ENCODE measurements at places on chromosomes 12 and 14. TPM values are rescaled to one million over a fixed set of nuclear protein-coding genes. Genes with fewer than 3 reads are reported as not detected.

The TCL1B gene
- total RNA-seq = not detected

The NACA gene
- 1,174 TPM for total RNA-seq

The KRT74 gene
- not detected for total RNA-seq

The KRT6C gene
- not detected for total RNA-seq

The KRT85 gene
- not detected for total RNA-seq

The COL2A1 gene
- total RNA-seq = not detected

The FBXO21 gene
- total RNA-seq = 166 TPM

The EFS gene
- 0.17 TPM for total RNA-seq

The GSC gene
- total RNA-seq = not detected

The DTX1 gene
- 1.7 TPM for total RNA-seq

The ACRBP gene
- total RNA-seq = 1.5 TPM

The SPX gene
- total RNA-seq = 0.05 TPM

The MUCL1 gene
- total RNA-seq = not detected

The NELL2 gene
- 0.51 TPM for total RNA-seq

The IFNG-AS1 gene
- not detected for total RNA-seq

The GRIP1 gene
- 0.17 TPM for total RNA-seq

The DNAI7 gene
- total RNA-seq = 0.28 TPM

The SLCO1B1 gene
- not detected for total RNA-seq

The ERP27 gene
- not detected for total RNA-seq

The TBK1 gene
- total RNA-seq = 50.6 TPM

The ATP2A2 gene
- total RNA-seq = 84.6 TPM

The DNAJC22 gene
- 1.1 TPM for total RNA-seq

The PRB2 gene
- not detected for total RNA-seq

The TCP11L2 gene
- 49.0 TPM for total RNA-seq

The LRRK2 gene
- 0.65 TPM for total RNA-seq

The TAS2R43 gene
- total RNA-seq = 2.1 TPM

The FOXN4 gene
- not detected for total RNA-seq

The KLRF1 gene
- total RNA-seq = not detected

The SERPINA12 gene
- total RNA-seq = not detected

The EML5 gene
- 0.19 TPM for total RNA-seq

The SYCP3 gene
- total RNA-seq = not detected

The OR9K2 gene
- not detected for total RNA-seq

The ANKLE2 gene
- total RNA-seq = 51.6 TPM

The PTHLH gene
- total RNA-seq = not detected

The TXNDC16 gene
- total RNA-seq = 3.4 TPM

The KRT73 gene
- not detected for total RNA-seq

The RHOJ gene
- total RNA-seq = 76.3 TPM

The PIWIL1 gene
- total RNA-seq = not detected

The AQP2 gene
- total RNA-seq = not detected

The ARHGEF25 gene
- total RNA-seq = 0.68 TPM

The TAS2R31 gene
- total RNA-seq = 6.8 TPM

The INSM2 gene
- total RNA-seq = not detected

The EXOC3L4 gene
- not detected for total RNA-seq
